CD8-positive, alpha-beta T cell (primary cell): ENCODE measurements at places on chromosomes 12 and 14. TPM values are rescaled to one million over a fixed set of nuclear protein-coding genes. Genes with fewer than 3 reads are reported as not detected.

DNA sequence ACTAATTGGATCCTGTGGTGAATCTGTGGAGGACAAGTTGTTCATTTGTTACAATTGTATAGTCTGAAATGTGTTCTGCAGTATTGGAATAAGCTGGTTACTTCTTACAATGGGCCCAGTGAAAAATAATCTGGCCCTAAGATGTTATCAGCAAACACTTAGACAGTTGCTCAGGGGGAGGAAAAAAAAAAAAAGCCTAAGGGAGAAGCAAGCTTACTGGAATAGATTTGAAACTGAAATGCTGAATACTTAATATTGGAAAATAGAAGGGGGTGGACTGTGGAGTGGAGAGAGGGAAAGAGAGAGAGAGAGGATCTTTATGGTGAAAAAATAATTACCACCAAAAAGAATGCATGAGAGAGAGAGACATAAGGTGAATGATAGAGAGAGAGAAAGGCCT lies 4.0 kb downstream of the FOXG1 start:
- DNase-seq, result no peak

- DNase-seq, result no peak
These were observed 144.7 kb downstream of the ALX1 start for GRCh38 chr12:85424581-85425348.

Gene JPH4
- not detected for total RNA-seq

DNA sequence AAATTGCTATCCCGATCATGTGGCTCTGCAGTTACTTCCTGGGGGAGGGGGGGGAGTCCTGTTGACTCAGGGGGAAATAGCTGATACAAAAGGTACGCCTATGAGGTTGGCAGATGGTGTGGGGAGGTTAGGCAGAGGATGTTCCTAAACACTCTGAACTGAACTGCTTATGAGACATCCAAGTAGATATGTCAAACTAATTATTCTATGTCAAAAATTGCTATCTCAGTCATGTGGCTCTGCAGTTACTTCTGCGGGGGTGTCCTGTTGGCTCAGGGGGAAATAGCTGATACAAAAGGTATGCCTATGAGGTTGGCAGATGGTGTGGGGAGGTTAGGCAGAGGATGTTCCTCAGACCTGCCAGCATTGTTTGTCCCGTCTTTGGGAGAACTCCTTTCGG lies 5.1 kb upstream of the VCPKMT start:
- no peak for DNase-seq

DNA sequence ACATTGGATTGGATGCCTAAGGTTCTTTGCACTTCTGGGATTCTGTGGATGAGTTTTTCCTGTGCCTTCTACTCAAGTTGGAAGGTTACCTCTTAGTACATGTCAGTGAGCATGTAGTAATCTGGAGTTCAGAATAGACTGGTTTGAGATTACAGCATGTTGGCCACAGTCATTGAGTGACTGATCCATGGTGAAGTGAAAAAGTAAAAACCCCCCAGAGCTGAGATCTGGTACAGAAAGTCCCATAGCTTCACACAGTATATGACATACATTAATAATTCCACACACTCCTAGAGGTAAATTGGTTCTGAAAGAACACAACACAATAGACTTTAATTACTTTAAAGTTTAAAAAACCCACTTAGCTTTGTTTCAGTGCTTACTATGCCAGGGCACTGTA lies 11.9 kb upstream of the CCND2 start:
- DNase-seq, result no peak
